ENCODE measurements at places on chromosomes 2 and 18. TPM values are rescaled to one million over a fixed set of nuclear protein-coding genes. Genes with fewer than 3 reads are reported as not detected.

POTEC gene
- not detected for total RNA-seq

ZNF521 gene
- 12.2 TPM for total RNA-seq

GRCh38 chr2:137339051-137339450 is 573.7 kb downstream of the THSD7B start:
- no peak for DNase-seq

DNA sequence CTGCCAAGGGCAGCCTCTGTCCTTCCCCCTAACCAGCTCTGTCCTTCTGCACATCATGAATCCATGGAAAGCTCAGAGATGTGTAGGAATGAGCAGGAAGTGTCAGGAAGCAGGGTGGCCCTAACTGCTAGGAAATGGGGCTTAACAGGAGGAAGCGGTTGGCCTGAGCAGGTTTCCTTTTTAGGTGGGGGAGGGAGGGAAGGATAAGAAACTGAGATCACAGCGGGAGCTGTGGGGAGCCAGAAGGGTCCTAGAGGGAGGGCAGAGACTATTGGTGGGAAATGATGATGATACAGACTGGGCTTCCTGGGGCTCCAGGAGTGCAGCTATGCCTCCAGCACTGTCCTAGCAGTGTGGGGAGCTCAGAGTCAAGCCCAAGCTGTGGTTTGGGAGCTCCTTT is 182.0 kb downstream of the SH3BP4 start:
- DNase-seq = no peak

CCDC85A gene
- 0.07 TPM for total RNA-seq

- peak; percentile 80 for DNase-seq
Measured at GRCh38 chr2:200302940-200303727, 3.4 kb upstream of the SPATS2L start.

AQP12B gene
- not detected for total RNA-seq

IRS1 gene
- total RNA-seq = 13.0 TPM

DNA sequence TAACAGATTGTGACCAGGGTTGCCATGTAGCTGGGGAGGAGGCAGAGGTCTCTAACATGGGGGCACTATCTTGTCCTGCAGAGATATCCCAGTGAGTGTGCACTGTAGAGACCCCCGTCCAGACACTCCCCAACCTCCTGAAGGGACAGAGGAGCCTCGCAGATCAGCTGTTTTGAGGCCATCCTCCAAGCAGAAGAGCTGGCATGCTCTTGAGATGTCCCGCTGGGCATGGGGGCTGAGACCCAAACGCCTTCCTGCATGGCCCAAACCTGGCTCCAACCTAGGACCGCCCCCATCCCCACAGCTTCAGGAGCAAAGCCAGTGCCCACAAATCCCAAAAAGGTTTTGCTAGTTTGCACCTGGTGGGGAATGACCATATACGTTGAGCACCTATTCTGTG is 2.7 kb upstream of the SLC66A3 start:
- DNase-seq = no peak

DNA sequence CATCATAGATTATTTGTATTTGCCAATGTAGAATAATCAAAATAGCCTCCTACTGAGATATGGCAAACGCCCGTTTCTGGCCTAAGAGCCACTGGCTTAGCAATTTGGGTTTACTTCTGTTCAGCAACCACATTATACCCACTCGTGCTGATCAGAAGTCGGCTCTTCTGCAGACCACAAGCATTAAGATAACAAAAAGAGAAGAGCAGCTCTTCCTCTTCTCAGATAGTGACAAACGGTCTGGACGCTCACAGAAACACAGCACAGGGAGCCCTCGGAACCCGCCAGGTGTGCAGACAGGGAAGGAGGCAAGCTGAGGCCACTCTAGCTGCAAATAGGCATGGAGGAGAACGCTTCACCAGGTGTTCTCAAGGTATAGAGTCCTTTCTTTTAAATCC is 164.0 kb downstream of the HDAC4 start:
- no peak for DNase-seq

GALR1 gene
- total RNA-seq = not detected

DNA sequence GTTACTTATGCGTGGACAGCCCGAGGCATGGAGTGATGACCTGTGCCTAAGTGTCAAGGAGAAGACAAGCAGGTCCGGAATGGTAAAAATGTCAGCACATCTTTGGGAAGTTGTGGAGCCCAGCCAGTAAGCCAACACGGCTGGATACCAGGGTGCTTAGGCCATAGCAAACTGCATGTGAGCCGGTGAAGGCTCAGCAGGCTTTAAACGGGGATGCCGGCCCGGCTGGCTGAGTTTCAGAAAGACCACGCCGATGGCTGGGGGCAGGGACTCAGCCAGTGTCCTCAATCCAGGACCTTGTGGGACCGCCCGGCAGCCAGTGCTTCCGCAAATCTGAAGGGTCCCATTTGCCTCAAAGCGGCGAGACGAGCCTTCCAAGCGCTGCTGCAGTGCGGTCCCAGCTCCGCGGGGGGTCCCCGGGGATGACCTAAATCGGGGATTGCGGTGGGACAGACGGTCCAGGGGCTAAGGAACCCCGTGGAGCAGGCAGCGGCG is 946 bp upstream of the AGAP1 start:
- DNase-seq = no peak

GRCh38 chr18:77472509-77472908 is 222.9 kb downstream of the GALR1 start:
- DNase-seq = no peak

DSC3 gene
- total RNA-seq = 0.14 TPM

- DNase-seq = no peak
Measured at GRCh38 chr18:44944461-44944860, 263.8 kb downstream of the SETBP1 start.

DNA sequence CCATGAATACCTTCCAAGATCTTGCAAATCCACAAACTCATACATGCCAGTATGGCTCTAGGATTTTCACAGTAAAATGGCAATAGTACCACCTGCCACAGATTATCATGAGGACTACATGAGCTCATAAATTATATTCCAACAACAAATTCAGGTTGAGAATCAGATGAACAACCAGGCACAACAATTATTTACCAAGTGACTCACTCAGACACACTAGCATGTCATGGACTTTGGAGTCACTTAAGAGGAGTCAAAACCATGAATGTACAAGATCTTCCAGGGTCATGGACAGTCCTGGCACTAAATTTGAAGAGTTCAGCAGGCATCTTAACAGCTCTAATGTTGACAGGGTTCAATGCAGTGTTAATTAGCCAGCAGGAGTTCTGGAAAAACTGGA is 34.4 kb upstream of the BZW1 start:
- DNase-seq = peak; percentile 66

- DNase-seq = peak; percentile 60
Measured at GRCh38 chr2:19866771-19867170, 35.0 kb downstream of the TTC32 start.
